ENCODE measurements at places on chromosomes 7 and 10. TPM values are rescaled to one million over a fixed set of nuclear protein-coding genes. Genes with fewer than 3 reads are reported as not detected.
A peak's percentile ranks its signal among the peaks of the same experiment; 100 is the strongest.

DNA sequence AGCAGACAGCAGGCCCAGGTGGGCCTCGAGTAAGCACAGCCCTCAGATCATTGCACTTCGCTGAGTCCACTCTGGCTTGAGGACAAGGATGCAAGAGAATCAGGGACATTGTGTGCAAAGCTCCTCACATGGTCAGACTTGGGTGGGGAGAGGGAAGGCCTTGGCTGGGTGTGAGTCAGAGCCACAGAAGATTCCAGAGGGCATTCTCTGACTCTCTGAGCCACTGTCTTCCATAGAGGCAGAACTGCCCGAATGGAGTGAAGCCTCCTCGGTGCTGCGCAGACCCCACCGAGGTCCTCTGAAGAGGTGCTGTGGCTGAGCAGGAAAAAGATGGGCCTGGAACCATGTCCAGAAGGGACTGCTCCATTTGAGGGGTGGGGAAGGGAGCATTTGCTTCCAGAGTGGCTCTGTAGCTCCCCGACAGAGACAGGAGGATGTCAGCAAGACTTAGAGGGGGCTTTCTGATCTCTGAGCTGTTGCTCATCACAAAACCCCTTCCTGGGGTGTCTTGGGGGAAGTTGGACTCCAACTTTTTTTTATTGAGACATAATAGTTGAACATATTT, 120.8 kb downstream of the PTPN20 start:
- DNase-seq, result no peak

GRCh38 chr10:114777415-114777814, 44.2 kb upstream of the FHIP2A start:
- no peak for DNase-seq

DNA sequence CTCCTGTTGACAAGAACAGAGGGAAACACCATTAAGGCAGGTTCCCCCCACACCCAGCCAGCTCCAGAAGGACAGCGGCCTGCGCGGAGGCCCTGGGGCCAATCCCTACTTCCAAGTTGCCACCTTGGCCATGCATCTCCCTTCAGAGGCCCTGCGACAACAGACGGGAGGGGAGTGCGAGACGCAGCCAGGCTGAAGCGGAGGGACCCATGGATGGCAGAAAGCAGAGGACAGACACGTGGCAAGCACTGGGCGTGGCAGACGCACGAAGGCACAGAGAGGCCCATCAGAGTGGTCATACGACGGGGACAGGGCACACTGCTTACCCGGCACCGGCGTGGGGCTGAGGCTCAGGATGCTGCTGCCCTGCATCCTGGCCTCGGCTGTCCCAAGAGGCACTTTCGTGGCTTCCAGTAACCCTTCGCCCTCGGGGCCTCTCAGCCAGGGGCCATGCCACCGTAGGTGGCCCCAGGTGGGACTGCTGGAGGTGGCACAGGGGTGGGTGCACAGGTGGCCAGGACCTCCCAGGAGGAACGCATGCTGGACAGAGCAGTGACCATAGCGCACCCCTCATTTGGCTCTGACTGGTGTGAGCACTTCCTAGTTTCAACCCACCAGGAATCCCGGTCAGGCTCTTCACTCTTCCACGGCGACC, 11.4 kb downstream of the CXCL12 start:
- peak; percentile 60 for DNase-seq

DNA sequence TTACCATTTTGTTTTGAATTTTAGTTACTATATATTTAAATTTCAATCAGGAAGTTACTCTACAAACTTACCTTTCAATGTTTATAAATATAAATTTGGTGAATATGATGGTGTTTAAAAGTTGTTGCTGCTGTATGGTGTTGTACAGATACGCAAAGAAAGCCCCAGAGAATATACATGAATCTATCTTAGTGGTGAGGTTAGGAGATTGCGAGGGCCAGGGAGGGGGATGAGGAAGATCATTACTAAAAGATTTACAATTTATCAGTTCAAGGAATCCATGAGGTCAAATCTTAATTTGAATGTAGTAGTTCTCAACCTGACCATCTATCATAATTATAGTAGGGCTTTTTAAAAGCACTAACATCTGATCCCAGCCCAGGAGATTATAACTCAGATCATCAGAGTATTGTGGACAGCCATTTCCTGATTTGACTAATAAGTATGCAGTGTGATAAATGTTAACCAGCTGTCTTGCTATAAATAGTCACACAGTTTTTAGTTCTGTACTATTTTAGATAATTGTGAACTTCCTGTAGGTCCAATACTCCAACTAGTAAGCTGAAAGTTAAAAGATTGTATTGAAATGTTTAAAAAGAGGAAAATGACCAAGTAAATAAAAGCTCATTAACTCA, 23.6 kb downstream of the FAM3C start:
- no peak for DNase-seq

- no peak for DNase-seq
Observed at GRCh38 chr7:114413761-114414155, 857 bp upstream of the FOXP2 start.

DNA sequence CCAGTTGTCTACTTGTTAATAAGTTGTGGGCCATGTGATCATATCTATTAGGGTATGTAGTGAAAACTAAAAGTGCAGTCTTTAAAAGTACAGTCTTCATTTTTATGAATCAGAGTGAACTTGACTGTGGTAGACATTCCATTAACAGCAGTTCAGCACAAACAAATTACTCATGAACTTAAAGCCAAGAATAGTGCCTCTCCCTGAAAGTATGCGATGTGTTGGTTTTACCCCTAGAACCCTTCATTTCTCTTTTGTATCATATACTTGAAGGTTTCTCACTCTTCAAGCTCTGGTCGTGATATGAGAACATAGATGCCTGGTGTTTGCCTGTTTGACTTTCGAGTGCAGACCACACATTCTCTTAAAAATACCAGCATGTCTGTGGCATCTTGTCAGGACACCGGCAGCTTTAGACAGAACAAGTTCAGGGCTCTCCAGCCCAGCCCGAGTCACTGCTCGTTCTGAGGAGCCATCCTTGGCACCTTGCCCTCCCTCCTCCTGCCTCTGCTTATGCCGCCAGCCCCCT, 159.3 kb downstream of the LCOR start:
- DNase-seq, result no peak

- no peak for DNase-seq
Observed at GRCh38 chr7:80088705-80089104, 45.9 kb upstream of the GNAI1 start.

GRCh38 chr10:61900829-61901792, at the start of gene ARID5B:
ARID5B (plus strand) TSS chr10:61901699; CDS start chr10:61901710, 11 bp downstream.
- no peak for DNase-seq

DNA sequence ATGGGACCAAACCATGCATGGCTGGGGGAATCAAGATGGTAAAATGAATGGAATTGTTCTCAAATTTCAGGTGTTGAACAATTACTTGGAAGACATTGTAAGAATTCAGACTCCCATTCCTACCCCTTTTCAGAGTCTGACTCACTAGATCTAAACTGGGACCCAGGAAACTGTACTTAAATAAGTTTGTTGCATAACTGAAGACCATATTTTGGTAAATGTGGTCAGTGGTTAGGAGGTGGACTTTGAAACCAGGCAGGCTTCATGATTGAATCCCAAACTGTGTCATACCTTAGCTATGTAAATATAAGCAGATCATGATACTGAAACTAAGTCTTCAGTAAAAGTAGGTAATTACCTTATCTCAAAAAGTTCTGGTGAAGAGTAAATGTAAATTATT, 41.7 kb downstream of the ZWINT start:
- no peak for DNase-seq

GRCh38 chr10:71712572-71713134, 6.9 kb downstream of the C10orf105 start:
- no peak for DNase-seq

DNA sequence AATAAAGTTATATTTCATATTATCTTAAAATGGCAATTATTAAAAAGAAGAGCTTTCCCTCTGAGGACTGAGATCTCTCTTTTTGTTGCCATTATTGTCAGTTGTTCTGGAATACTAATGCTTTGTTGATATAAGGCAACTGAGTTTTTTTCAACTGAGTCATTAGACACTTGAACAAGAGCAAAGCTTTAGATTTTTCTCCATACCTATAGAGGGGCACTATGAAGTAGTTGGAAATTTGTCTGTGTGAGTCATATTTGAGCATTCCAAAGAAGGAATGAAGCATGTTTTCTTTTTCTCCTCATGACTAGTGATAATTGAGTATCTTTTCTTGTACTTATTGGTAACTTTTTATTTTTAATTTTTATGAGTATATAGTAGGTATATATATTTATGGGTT, 24.5 kb downstream of the RPA3 start:
- DNase-seq, result no peak

DNA sequence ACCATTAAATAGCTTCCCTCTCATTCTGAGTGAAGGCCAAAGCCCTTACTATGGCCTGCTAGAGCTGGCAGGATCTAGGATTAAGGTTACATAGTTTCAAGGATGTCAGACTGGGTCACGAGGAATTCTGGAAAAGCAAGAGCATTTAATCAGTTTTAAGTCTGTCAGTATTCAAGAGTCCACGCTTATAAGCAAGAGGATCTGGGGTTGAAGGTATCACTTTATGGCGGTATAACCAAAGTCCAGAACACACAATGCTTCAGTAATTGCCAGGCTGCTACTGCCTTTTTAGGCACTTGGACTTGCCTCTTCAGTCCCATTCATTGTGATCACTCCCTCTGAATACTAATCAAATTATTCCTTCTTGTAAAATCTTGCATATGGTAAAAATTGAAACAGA, 101.0 kb downstream of the HBP1 start:
- no peak for DNase-seq

- peak; percentile 84 for DNase-seq
Observed at GRCh38 chr7:140478246-140479061, 851 bp downstream of the MKRN1 start.

- DNase-seq, result no peak
Observed at GRCh38 chr7:44224974-44225565, 24.3 kb downstream of the YKT6 start.

- DNase-seq, result no peak
Observed at GRCh38 chr7:103150192-103150591, 1.3 kb upstream of the NAPEPLD start.

- no peak for DNase-seq
Observed at GRCh38 chr7:139362302-139362701, 2.6 kb downstream of the LUC7L2 start.

GRCh38 chr10:72164617-72165016, 51.2 kb upstream of the ANAPC16 start:
- DNase-seq, result no peak

DNA sequence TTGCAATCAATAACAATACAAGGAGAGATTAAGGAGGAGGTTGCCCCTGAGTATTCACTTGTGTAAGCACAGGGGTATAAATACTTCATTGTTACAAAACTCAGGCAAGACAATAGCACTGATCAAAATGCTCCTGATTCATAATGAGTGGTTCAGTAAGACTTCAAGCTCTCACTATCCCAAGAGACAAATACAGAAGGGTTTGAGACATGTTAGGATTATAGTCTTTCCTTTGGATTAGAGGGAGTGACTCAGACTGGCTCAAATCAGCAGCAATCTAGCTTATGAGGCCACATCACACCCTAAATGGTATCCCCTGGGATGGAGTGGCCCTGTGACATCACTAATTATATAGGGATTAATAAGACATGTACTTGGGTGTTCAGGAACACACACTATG, 167.2 kb upstream of the HGF start:
- DNase-seq, result no peak

- peak; percentile 64 for DNase-seq
Observed at GRCh38 chr7:2009541-2010001, 223.2 kb downstream of the MAD1L1 start.

DNA sequence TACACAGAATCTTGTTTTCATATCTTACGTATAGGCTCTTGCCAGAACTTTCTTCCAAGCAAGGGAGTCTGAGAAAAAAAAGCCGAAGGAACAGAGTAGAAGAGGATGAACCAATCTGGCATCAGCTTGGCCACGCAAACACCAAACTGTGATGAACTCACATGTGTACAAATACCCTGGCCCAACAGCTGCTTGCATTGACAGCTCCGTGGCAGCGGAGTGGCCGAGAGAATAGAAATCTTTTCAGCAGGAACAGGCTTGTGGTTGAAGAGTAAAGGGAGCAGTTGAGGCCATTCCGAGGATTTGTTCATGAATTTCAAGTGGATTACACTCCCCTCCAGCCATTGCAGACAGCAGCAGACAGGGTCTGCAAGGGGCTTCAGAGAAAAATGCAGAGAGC, 173.8 kb upstream of the PLXNA4 start:
- peak; percentile 48 for DNase-seq

DNA sequence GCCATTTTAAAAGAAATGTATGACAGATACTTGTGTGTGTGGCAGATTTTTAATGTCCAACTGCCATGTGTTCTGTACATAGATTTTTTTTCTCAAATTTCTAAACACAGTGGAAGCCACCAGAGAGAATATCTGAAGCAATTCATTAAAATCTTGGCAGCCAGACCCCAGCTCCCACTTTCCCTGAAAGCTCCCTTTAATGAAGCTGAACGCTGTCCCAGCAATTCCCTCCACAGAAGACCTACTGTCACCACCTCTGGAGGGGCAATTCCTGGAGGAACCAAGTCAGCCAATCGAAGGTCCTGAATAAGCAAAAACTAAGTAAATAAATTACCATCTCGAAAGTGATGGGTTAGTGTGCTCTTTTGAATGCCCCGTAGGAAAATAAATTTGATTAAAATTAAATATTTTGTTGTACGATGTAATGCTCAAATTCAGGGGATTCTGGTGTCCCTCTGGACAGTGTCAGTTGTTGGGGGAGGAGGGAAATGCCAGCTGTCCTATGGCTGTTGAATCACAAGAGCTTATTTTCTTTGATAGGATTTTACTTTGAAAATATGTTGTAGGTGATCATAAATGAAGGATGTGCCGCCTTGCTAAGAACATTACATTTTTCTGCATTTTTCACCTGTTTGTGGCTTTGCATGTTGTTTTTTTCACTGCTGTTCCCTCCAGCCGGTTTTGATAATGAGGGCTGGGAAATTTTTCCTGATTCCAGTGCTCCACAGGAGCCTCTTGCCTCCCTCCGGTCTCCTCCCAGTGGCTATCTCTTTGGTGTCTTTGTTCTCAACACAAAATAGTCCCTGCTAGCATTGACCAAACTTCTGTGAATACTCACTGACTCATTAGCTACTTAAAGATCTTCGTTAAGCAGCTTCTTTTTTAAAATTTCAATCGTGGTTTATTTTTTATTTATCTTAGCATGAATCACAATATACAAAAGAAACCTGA, 9.2 kb upstream of the GSAP start:
- no peak for DNase-seq

- no peak for DNase-seq
Observed at GRCh38 chr10:77111611-77112550, 525.7 kb downstream of the KCNMA1 start.

DNA sequence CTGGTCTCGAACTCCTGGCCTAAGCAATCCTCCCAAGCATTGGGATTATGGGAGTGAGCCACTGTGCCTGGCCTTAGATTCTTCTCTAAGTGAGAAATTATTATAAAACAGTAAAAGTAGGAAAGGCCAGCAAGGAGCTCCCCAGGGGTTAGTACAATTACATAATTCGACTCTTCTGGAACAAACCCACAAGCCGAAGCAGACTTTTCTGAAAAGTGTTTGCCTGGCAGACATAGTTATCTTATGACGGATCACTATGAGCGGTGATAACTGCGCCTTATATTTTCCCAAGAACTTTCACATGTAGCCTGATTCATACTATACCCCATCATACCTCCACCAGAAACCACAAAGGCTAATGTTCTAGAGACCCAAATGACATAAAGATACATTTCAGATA, 30.2 kb upstream of the SH3PXD2A start:
- no peak for DNase-seq

Gene CNPY1
- total RNA-seq, result not detected

Gene ALOX5
- 46.5 TPM for total RNA-seq

Gene SUN3
- total RNA-seq, result not detected

Gene C10orf90
- not detected for total RNA-seq

Gene DENND2A
- total RNA-seq, result 13.7 TPM

Gene NPC1L1
- 0.23 TPM for total RNA-seq

Gene BBIP1
- total RNA-seq, result 38.6 TPM

Gene PDK4
- 433 TPM for total RNA-seq

Gene HNRNPF
- total RNA-seq, result 109 TPM

All from posterior vena cava (tissue), 2 donors.